ENCODE measurements at places on chromosomes 11 and 22.
A peak's percentile ranks its signal among the peaks of the same experiment; 100 is the strongest.

DNA sequence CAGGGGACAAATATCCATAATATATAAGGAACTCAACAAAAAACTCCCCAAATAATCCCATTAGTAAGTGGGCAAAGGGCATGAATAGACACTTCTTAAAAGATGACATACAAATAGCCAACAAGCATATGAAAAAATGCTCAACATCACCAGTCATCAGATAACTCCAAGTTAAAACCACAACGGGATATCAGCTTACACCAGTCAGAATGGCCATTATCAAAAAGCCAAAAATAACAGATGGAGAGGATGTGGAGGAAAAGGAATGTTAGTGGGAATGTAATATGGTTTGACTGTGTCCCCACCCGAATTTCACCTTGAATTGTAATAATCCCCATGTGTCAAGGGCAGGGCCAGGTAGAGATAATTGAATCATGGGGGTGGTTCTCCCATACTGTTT is 350.1 kb downstream of the GUCY1A2 start:
- no peak for DNase-seq

DNA sequence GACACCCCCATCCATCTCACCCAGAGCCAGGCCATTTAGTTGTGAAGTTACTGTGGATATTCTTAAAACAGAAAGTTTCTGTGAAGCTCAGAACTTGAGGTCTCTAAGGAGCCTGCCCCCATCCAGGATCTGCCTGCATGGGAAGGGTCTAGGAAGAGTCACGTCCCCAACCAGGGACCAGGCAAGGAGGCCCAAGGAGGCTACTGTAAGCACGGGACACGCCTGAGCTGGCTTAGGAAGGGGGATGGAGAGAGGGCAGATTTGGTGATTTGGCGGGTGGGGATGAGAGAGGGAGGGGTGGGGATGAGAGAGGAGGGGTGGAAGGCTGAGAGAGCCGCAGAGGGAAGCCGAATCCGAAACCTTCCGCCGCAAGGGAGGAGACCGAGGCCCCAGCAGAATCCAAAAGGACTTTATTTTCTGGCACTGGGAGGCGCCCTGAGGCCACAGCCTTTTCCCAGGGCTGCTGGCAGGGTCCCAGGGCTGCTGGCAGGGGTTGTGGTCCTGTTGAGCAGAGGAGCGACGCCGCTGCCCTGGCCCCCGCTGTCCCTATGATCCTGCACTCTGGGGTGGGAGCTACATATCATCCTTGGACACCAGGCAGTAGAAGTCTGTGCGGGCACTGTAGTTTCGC is 9.4 kb downstream of the SIGIRR start:
- DNase-seq = no peak

DNA sequence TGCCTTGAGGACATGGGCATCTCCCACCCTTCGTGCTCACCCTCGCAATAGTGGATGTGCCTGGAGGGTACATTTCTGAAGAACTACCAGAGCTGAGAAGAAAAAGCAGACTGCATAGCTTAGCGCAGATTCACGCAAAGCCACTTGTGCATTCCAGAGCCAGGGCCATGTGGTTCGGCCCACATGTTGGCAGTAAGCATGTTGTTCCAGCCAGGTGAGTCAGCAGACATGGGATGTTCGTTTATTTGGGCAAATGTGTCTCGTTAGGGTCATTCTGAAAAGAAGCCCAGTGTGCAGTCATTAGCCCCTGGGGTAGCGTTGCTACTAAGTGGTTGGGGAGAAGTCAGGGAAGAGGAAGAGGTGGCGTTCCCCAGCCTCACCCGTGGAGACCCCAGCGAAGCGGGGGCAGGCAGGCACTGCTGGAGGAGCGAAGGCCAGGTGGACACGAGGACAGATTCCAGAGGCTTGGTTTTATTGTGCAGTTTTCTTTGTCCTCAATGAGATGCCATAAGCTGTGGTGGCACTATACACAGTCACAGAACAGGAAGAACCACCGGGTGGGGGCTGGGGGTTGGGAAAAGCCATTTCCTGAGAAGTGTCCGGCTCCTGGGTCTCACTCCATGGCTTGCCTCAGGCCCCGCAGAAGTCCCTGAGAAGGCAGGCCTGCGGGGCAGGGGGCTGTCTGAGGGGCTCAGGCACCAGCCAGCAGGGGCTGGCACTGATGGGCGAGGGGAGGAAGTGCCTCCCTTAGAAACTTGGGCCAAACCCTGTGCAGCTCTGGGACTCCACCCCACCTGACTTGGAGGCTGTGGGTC is 5.0 kb downstream of the THY1 start:
- no peak for DNase-seq

DNA sequence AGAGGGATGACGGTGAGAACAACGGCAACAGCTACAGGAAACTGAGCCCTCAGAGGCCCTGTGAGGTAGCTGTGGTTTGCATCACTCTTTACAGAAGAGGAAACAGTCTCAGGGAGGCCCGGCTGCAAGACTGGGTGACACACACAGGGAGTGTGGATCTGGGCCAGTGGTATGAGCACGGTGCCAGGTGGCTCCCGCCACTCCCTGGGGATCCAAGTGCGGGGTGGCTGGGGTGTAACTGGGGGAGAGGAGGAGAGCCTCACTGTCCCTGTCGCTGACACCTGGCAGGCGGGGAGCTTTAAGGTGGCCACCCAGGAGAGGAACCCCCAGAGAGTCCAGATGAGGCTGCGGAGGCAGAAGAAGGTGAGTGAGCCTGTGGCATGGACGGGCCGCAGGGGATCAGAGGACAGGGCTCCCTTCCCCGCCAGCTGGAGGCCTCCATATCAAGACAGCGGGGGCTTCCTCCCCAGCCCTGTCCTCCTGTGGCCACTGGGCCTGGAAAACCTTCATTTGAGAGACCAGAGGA is 5.6 kb downstream of the RGL4 start:
- peak; percentile 59 for DNase-seq

GRCh38 chr11:9688716-9689511 is 25.0 kb downstream of the SWAP70 start:
- no peak for DNase-seq

DNA sequence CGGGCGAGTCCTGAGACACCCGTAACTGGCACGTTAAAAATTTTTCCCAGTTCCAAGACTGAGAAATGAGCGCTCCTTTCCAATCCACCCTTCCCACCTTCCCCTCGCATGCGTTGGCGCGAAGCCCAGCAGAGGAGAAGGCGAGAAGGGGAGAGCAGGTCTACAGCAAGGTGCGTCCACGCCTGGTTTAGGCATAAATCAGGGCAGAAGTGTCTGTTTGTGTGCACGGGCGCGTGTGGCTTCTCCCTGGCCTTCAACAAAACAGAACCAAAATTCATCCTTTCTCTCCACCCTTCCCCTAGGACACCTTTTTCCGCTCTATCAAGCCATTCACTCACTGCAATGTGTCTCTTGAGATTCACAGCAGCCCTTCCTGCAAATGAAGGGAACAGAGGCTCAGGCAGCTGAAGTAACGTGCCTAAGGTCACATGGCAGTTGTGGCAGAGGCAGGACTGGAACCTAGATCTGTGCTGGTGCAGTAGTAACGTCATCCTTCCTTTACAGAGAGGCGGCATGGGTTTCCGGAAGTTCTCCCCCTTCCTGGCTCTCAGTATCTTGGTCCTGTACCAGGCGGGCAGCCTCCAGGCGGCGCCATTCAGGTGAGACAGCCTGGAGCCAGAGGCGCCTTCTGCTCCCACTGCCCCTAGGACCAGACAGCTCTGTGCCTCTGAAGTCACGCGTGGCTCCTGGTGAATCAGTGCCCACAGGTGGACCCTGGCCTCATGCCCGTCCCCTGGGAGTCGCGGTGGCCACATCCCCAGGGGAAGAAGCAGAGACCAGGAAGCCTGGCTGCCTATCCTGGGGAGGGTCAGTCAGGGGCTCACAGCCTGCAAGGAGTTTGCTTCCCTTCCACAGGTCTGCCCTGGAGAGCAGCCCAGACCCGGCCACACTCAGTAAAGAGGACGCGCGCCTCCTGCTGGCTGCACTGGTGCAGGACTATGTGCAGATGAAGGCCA is 1.1 kb downstream of the CALCB start:
- DNase-seq = peak; percentile 78

DNA sequence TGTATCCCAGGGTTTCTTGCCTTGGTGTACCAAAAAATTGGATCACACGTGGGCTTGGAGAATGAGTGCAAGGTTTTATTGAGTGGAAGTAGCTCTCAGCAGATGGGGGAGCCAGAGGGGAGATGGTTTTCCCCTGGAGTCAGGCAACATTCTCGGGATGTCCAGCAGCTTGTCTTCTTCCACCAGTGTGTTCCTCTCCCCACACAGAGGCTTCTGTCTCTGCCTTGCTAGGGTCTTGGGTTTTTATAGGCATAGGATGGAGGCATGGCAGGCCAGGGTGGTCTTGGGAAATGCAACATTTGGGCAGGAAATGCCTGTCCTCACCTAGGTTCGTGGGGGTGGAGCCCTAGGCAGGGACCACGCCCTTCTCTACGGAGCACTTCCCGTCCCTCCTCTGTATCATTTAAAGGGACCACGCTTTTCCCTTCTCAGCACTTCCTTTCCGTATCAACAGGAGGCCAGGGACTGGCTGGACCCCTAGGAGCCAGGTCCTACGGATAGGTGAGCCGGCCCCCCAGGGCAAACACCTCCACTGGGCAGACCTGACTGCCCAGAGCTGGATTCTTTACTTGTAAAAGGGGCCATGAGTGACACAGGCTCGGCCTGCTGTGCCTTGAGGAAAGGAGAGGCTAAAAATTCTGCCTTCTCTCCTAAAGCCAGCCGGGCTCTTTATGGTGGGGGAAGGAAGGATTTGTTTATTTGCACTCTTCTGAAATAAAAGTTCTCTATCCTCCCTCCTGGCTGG is 55.3 kb upstream of the CCDC188 start:
- DNase-seq = peak; percentile 29

DNA sequence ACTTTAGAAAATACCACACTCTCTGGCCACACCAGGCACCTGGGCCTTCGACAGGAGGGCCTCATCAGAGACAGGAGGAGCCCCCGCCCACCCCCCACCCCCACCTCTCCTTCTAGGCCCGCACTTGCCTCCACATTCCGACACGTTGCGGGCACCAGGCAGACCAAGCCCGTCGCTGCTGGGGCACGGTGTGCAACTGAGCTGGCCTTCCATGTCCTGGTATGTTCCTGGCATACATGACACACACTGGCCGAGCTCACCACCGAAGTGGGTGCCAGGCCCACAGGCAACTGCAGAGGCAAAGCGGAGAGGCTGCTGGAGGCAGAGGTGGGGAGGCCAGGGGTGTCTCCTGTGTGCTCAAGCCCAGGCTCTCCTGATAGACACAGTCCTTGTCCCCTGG is 27.0 kb upstream of the TTLL12 start:
- no peak for DNase-seq

GRCh38 chr11:64060861-64061444 is 25.2 kb downstream of the FLRT1 start:
- peak; percentile 14 for DNase-seq

GRCh38 chr11:45771566-45772448 is 33.1 kb upstream of the SLC35C1 start:
- DNase-seq = peak; percentile 72

DNA sequence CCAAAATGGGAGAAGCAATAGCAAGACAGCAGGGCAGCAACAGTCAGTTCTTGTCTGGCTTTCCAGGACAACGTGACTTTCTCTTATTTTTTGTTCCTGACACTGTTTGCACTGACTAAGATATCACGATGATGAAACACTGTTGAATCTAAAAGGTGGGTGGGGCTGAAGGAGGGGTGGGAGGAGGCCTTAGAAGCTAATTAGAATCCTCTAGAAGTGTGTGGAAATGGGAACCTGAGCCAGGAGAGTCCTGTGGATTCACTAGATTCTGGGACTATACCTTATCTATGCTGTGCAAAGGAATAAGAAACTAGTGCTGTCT is 300.3 kb downstream of the ST3GAL4 start:
- DNase-seq = no peak

DNA sequence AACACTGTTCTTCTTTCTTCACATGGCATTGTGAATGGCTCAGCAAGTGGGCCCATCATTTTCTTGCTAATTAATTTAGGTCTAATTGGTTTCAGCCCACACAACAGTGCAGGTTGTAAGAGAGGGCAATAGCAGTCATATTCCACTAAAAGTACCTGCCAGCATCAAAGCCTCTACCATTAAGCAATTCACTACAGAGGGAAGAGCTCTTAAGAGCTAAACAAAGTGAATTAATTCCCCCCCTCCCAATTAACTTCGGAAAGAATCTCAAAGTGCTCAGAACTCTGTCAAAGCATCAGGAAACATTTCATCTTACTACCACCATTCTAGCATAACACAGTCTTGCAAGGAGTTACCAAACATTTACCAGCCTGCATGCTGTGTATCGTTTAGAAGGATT is 133.9 kb upstream of the UBASH3B start:
- no peak for DNase-seq

- DNase-seq = no peak
Observed at GRCh38 chr11:100328626-100329340, 358.3 kb upstream of the ARHGAP42 start.
